ENCODE measurements at places on chromosomes 1 and 21. TPM values are rescaled to one million over a fixed set of nuclear protein-coding genes. Genes with fewer than 3 reads are reported as not detected.

DNA sequence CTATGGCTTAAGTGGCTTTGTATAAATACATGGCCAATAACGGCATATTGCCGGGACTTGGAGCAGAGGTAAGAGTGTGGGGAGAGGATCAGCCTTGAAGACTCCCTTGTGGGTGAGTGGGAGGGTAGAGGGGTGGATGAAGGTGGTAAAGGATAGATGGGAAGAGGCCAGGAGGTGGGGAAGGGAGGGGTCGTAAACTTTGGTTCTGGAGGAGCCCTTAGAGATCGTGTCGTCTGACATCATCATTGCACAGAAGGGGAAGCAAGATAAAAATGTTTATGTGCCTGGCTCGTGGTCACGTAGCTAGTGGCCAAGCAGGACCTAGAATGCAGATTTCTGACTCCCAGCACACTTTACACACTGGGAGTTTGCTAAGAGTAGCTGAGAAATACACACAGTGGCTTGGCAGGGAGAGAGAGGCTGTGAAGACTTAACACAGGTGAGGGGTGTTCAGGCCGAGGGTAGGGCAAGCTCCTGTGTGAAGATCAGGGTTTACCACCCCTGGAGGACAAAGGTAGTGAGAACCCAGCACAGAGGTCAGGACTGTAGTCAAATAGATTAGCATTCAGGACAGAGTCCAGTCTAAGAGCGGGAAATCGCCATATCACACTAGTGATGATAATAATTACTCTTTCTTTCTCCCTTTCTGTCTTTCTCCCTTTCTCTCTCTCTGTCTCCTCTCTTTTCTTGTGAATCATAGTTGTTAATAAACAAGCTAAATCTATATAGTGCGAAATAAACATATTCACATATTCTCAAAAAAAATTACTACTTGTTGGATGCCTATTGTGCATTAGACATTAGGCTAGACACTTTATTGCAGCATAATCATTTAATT lies 75.5 kb downstream of the LRRC8D start:
- ATAC-seq = no peak

- ATAC-seq = peak; percentile 34
These were observed 12.2 kb downstream of the ZDHHC18 start for GRCh38 chr1:26838474-26839338.

DNA sequence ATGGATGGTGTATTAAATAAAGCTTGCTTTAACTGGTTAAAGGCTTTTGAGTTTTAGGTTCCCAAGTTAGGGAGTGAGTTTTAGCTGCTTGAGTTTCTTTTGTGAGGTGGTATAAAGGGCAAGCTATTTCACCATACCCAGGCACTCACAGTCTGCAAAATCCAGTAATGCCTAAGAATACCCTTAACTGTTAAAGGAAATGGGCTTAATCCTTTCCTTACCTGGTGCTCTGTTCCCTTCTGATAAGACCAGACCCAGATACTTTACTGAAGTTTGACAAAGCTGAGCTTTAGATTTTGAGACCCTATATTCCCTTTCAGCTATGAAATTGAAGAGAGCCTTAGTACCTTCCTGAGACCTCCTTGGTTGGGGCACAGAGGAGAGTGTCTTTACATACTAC lies 30.3 kb downstream of the MSTO1 start:
- ATAC-seq = no peak

DNA sequence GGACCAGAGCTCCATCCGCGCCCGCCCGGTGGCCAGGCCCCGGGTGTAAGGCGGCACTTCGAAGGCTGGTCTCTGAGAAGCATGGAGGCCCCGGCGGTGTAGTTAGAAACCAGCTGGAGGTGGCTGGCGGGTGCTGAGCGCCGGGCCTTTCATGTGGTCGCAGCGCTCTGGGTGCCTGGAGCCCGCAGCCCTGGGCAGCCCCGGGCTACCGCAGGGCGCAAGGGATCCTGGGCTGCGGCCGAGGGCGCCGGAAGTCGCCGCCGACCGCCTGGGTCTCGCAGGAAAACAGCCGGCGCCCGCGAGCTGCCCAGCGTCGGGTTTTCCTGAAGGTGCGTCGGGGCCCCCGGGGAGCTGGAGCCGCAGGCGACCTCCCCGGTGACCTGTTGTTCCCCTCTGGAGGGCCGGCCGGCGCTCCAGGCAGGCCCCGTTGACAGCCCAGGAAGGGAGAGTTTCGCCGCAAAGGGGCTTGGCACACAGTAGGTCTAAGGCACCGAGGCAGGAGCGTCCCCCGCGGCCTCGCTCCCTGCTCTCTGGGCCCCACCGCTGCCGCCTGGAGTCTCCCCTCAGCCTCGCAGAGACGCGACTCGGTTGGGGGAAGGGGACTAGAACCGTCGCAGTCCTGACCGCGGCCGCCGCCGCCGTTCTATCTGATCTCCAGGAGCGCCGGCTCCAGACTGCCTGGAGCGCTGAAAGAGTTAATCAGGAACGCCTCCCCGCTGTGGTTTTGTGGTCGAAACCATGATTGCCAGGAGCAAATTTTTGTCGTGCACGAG lies 2.7 kb downstream of the GRHL3 start:
- peak; percentile 27 for ATAC-seq

DNA sequence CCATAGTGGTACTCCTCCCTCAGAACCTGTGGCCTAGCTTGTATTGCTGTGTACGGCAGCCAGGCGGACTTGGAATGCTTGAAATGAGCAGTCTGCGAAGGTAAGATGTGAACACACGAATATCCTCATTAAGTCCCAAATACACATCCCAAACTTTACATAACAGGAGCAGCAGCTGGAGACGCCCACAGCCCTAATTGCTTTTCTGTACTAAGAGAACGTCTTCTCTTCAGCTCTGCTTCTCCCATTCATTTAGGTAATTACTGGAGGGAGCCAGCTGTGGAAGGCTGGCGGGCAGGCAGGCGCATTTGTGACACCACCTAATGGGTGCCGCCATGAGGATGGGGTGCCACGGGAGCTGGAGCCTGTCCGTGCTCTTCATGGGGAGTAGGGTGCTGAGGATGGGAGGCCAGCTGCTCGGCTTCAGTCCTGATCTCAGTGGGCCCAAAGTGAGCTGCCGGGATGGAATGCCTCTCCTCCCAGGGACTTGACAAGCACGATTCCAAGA lies 66.6 kb upstream of the POU3F1 start:
- no peak for ATAC-seq

GRCh38 chr1:241330619-241331327 lies 26.2 kb downstream of the RGS7 start:
- no peak for ATAC-seq

DNA sequence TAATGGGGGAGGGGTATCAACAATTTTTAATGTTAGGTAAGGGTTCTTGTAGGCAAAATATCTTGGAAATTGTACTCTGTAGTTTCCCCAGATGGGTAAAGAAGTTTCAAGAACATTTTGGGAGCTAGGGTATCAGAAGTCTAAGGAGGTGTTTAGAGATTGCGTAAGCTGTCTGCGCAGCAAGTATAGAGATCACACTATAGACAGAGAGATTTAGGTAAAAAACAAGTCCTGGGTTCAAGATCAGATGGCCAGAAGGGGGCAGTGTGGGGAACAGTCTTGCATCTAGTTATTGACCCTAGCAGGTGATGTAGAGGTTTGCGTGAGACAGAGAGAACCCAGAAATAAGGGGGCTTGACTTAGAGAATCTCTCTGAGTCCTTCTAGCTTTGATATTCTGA lies 80.8 kb downstream of the S1PR1 start:
- no peak for ATAC-seq

- peak; percentile 54 for ATAC-seq
These were observed at the start of gene C2CD2 for GRCh38 chr21:41953831-41954653. TSS of gene C2CD2 (minus strand) at chr21:41954018. CDS start at chr21:41953648, 370 bp downstream.

DNA sequence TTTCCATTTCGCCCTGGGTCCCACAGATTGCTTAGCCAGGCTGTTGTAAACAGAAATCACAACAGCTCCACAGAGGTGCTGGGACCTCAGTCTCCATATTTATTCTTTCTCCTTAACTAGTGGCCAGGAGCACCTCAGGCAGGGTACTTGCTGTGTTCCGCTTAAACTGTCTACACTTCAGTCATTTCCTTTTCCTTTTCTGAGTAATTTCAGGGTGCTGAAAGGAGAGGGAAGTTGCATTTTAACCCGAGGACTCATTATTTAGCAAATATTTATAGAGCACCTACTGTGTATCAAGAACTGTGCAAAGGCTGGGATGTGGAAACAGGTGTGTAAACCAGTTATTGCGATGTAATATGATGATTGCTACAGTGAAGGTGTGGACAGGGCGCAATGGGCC lies 41.9 kb downstream of the ACP6 start:
- ATAC-seq = no peak

GRCh38 chr1:110620686-110621085 lies 14.5 kb upstream of the KCNA2 start:
- no peak for ATAC-seq

GRCh38 chr1:36328713-36329112 lies 5.3 kb upstream of the EVA1B start:
- ATAC-seq = peak; percentile 61

DNA sequence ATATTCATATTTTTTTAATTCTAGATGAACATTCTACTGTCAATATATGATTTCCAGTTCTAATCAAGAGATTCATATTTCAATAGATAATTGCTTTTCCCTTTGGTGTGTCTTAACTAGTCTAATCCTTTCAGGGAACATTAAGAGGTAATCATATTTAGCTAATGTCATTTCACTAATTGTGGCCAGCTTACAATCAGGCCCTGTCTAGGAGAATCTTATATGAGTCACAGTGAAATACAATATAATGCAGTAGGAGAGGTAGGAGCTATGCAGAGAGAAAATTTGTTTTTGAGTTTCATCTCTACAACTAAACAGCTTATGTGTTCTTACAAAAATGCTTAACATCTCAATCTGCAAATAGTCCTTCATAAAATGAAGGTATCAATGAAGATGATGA lies 85.9 kb downstream of the DPYD start:
- no peak for ATAC-seq

DNA sequence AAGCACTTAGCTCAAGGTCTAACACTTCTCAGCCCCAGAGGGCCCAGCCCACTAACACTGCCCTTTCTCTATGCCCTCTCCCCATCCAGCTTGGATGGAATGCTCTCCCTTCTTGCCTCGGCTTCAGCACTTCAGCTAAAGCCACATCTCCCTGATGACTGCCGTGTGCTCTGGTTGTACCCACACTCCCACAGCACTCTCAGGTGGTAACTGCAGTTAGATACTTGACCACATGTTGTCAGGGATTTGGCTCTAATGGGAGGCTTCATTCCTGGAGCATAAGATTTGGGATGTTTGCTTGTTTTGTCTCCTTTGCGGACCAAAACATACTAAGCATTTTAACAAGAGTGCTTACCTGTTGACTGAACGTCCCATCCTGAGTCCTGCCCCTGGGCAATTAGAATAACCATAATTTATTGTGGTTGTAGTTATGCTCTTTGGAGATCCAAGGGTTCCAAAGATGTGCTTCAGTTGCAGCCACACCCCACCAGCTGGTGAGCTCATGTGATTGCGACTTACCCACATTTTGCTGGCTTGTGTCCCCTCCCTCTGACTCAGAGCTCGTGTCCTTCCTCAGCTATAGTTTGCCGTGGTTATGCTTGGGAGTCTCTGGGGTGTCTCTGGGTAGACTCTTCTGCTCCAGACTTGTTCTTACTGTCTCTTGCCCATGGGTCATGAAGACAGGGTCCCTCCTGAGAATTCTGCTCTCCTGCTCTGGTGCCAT lies 7.7 kb upstream of the SLC26A9 start:
- ATAC-seq = peak; percentile 75

GRCh38 chr1:26831546-26832248 lies 5.2 kb downstream of the ZDHHC18 start:
- ATAC-seq = no peak

GRCh38 chr1:147264158-147264768 lies 21.8 kb downstream of the CHD1L start:
- no peak for ATAC-seq

- ATAC-seq = peak; percentile 86
These were observed 35.8 kb downstream of the EPHX1 start for GRCh38 chr1:225845571-225846259.

GRCh38 chr1:234139966-234140365 lies 233.3 kb upstream of the COA6 start:
- peak; percentile 78 for ATAC-seq

- ATAC-seq = peak; percentile 94
These were observed 27.8 kb upstream of the PRSS38 start for GRCh38 chr1:227787513-227788270.

DNA sequence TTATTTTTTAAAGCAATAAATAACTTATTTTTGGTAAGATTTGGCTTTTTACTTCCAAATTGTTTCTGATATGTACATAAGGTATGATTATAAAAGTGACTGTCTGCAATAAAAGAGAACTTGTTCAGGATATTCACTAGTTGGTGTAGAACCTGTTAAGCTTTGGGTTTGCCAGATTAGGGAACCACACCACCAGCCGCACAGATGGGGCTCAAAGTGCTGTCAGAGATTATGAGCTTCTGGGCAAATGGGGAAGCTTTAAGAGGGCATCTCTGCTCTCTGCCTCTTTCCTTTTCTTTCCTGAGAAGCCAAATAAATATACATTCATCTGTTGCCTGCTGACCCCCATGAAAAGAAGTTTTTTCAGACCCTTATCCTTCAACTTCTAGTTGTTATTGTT lies 25.4 kb downstream of the IVNS1ABP start:
- ATAC-seq = no peak

Gene KRTAP11-1
- total RNA-seq = not detected

Gene GJA8
- not detected for total RNA-seq

Gene MROH9
- total RNA-seq = not detected

Gene CRNN
- total RNA-seq = 1,110 TPM

Gene PCP4
- total RNA-seq = 1.3 TPM

Gene ACTA1
- 1.3 TPM for total RNA-seq

Gene CHIT1
- total RNA-seq = 0.20 TPM
